Stimulated activated CD8-positive, alpha-beta memory T cell treated with anti-CD3 and anti-CD28 coated beads, Interleukin-2, amount 100 ng/mL, for 48 hours (primary cell): ENCODE measurements at places on chromosomes 2 and 18.

GRCh38 chr2:168594778-168595177 is 138.7 kb downstream of the CERS6 start:
- no peak for DNase-seq

DNA sequence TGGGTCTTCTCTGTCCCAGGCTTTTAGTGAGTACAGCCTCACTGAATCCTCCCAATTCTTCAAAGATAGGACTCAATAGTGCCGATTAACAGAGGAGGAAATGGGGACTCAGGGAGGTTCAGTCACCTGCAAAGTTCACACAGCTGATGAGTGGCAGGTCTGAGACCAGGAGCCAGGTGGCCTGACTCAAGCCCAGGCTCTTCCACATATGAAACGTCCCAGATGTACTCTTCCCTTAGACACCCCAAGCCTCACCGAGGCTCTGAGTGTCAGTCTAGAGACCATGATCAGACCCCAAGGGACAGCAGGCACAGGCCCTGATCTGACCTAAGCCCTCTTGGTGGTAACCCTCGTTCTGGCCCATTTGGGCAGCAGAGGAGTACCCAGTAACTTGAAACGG is 115.2 kb downstream of the INHBB start:
- DNase-seq = no peak

- DNase-seq = peak; percentile 40
Observed at GRCh38 chr2:196278491-196278911, 107.1 kb upstream of the STK17B start.

GRCh38 chr2:176115883-176116813 is at the start of gene HOXD10:
Gene HOXD10, plus strand, starts transcription at chr2:176116778. Its CDS starts 56 bp downstream, at chr2:176116834.
- DNase-seq = no peak

- DNase-seq = no peak
Observed at GRCh38 chr2:39723946-39724827, 54.9 kb downstream of the THUMPD2 start.

- no peak for DNase-seq
Observed at GRCh38 chr2:19461504-19462255, 103.3 kb upstream of the OSR1 start.

- no peak for DNase-seq
Observed at GRCh38 chr18:77086656-77087392, 45.8 kb downstream of the MBP start.

DNA sequence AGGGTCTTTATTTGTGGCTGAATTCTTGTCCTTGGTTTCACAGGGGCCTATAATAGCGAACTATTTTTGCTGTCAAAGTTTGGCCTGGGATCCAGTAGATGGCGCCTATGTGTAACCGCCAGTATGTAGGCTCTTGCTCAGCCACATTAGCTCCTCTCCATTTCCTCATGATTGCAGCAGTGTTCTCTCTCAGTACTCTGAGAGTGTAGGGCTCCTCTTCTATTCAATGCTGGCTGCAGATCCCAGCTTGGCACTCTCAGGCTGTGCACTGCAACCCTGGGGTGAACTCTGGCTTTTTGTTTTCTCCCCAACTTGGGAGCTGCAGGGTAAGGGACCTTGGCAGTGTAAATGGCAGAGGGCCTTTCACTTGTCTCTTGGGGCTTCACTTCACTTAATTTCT is 344.6 kb upstream of the CHAC2 start:
- no peak for DNase-seq

DNA sequence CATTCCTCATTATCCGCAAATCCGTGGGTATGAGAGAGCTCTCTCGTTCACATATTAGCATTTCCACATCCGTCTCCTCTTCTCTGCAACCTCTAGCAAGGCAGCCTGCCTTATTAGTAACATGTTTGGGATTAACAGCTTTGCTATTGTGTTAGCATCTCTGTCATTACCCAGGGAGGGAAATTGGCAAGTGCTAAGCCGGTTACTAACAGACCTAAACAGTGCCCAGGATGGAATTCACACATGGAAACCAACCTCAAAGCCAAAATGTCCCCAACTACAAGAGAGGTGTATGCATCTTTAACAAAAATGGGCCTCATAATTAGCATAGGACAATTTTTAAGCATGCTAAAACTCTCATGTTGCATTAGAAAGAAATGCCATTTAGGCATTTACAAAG is 309.0 kb upstream of the MEIS1 start:
- no peak for DNase-seq

GRCh38 chr2:131641414-131642206 is 113.9 kb downstream of the CCDC74A start:
- DNase-seq = no peak

DNA sequence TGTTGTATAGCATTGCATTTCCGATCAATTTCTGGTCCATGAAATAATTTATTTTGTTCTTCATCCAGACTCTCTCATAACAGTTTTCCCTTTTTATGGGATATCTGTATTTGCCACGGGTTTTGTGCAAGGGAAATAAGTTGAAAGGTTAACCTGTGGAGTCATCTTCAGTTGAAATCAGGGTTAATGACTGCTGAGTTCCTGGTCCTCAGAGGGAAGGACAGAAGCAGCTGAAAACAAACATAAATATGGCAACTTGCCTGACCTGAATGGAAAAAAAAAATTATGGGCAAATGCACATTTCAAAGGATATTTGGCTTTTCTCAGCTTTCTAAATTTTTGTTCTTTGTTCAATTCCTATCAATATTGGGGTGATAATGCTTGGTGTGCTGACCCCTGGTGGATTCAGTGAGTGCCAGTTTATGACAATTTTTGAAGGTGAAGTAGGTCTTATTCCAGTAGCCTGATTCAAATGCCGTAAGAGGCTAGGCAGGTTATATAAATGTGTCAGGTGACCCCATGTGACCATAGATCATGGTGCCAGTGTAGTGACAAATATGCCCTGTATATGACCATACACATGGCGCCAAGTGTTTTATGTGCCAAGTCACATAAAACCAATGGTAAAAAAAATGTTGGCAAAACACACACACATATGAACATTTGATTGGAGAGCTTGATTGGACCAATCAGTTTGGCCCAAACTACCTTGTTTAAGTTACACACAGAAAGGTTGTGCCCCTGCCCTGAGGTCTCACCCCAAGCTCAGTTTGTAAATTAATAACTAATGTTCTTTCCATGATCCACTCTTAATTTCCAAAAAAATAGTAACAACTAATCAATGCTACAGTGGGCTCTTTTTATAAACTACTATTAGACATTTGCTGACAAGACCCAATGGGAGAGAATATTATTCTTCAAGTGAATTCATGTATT is 47.6 kb upstream of the FAM124B start:
- DNase-seq = no peak

- no peak for DNase-seq
Observed at GRCh38 chr2:75480971-75481836, 79.5 kb downstream of the EVA1A start.

GRCh38 chr2:238930216-238930615 is 82.3 kb downstream of the TWIST2 start:
- no peak for DNase-seq

DNA sequence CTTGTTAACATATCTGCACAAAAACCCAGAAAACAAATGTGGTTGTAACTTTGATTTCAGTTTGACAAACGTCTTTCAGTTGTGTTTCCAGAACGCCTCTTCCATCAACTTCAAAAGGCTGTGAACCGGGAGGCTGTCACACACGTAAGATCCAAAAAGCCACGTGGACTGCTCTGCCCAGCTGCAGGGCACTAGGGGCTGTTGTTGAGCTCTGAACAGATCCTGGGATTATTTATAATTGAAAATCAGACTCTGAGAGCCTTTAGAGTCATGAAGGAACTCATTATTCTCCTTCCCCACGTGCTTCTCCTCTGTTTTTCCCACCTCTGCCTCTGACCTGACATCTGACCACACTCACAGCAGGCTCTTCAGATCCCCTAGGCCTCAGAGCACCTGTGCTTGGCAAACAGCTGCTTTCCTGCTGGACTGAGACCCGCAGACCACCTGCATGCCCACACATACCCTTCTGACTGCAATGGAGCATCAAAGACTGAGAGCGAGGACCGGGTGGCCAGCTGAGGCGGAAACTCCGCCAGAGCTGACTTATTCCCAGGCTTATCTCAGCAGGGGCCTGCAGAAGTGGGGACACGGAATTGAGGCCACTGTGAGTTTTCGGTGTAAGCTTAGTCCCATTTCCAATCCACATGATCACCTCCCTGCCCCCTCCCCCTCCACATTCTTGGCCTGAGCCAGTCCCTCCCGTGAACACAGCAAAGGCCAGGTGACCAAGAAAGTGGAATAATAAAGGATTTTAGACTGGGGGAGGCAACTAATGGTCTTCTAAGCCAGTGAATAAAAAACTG is 114.8 kb downstream of the ATL2 start:
- no peak for DNase-seq

DNA sequence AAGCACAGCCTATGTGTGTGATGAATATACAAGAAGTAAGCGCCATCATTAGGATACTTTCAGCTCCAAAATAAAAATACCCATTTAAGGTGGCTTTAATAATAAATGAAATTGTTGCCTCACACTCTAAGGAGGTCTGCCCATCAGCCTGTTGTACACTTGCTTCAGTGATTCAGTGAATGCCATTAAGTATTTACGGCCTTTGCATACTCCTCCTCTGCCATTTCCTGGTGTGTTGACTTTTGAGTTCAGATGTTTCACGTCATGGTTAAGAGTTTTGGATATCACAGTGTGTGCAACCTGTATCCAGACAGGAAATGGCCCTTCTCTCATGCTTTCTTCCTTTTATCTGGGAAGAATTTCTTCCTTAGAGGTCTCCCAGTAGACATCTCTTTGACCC is 38.6 kb upstream of the SNORC start:
- DNase-seq = no peak

- DNase-seq = no peak
Observed at GRCh38 chr2:157321466-157321865, 4.2 kb downstream of the ERMN start.

- no peak for DNase-seq
Observed at GRCh38 chr2:221518201-221518934, 53.7 kb downstream of the EPHA4 start.

GRCh38 chr2:74259191-74259590 is 60.8 kb downstream of the MTHFD2 start:
- no peak for DNase-seq

- DNase-seq = no peak
Observed at GRCh38 chr2:205646680-205647079, 35.6 kb upstream of the NRP2 start.

DNA sequence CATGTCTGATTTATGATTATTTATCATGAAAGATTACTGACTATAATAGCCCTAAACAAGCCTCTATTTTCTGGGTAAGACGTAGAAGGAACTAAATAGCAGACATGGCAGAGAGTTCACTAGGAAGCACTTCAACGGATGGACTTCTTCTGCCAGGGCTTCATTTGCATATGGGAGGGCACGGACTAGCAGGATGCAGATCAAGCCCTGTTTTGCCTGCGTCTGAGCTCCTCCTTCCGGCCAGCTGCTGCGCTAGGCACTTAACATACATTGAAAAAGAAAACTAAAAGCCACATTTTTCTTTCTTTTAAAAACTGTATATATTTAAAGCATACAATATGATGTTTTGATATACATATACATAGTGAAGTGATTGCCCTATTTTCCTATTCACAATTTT is 340.0 kb upstream of the MEX3C start:
- DNase-seq = no peak
